ENCODE measurements at places on chromosomes 16 and 17.

DNA sequence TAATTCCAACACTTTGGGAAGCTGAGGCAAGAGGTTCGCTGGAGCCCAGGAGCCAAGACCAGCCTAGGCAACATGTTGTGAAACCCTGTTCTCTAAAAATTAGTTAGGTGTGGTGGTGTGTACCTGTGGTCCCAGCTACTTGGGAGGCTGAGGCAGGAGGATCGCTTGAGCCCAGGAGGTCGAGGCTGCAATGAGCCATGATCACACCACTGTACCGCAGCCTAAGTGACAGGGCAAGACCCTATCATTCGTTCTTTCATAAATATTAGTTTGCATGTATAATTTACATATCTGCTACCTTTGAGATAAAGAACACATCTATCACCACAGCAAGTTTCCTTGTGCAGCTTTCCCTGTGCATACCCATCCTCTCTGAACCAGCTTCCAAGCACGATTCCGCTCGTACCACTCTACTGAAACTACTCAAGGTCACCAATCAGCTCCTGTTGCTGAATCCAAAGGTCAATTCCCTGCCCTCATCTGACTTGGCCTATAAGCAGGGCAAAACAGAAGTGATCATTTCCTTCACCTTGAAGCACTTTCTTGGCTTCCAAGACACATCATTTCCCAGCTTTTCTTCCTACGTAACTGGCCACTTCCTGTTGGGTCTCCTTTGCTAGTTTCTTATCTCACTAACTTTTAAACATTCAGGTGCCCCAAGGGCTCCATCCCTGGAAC, 49.1 kb downstream of the GRB2 start:
- no peak overlapping the region for H3K4me3 ChIP-seq
- peaks cover 31% of the 10 kb centered on the region for H3K4me1 ChIP-seq
- no peak overlapping the region for H3K27ac ChIP-seq
- H3K36me3 ChIP-seq: no peaks in the 10 kb centered on the region

DNA sequence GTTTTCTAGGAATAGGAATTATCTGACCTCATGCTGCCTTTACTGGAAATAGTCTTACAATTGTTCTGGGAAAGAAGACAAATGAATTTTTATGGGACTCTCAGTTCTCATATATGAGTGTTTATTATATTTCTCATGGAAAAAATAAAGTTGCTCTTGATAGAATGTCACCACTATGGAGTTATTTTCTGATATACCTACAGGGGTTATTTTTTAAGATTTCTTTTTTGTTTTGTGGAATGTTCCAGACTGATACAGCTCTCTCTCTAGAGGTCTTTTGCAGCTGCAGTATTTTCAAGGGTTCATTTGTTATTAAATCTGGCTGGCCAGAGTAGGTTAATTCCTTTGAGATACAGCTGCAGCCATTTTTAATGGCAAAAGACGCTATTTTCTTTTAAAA, 100.7 kb downstream of the ABCA8 start:
- no peaks in the 10 kb centered on the region for H3K27me3 ChIP-seq
- H3K4me3 ChIP-seq: no peak overlapping the region
- no peak for DNase-seq
- H3K4me1 ChIP-seq: no peaks in the 10 kb centered on the region
- no peak overlapping the region for H3K27ac ChIP-seq

- H3K4me1 ChIP-seq: peaks cover 3% of the 10 kb centered on the region
- DNase-seq: peak; percentile 61
- H3K4me3 ChIP-seq: no peak overlapping the region
- H3K36me3 ChIP-seq: peaks cover 87% of the 10 kb centered on the region
These were observed 9.0 kb upstream of the SPATA32 start for GRCh38 chr17:45270828-45271418.

DNA sequence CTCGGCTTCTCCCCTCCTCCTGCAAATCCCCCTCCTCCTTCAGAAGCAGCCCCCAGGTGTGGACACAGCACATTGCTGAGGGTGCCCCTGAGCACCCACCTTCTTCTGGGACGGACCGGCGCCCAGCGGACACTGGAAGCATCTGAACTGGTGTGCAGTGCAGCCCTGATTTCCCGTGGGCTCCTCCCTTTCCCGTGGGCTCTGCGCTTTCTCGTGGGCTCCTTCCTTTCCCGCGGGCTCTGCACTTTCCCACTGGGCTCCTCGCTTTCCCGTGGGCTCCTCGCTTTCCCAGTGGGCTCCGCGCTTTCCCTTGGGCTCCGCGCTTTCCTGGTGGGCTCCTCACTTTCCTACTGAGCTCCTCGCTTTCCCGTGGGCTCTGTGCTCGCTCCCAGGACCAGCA, 32.6 kb upstream of the ACSF3 start:
- H3K27ac ChIP-seq: no peak overlapping the region
- H3K36me3 ChIP-seq: no peaks in the 10 kb centered on the region
- no peaks in the 10 kb centered on the region for H3K27me3 ChIP-seq
- no peak overlapping the region for H3K4me3 ChIP-seq
- peaks cover 15% of the 10 kb centered on the region for H3K4me1 ChIP-seq

GRCh38 chr17:1035546-1036170, 38.7 kb downstream of the TIMM22 start:
- H3K27ac ChIP-seq: no peak overlapping the region
- no peak for DNase-seq
- no peak overlapping the region for H3K4me3 ChIP-seq
- no peaks in the 10 kb centered on the region for H3K4me1 ChIP-seq

DNA sequence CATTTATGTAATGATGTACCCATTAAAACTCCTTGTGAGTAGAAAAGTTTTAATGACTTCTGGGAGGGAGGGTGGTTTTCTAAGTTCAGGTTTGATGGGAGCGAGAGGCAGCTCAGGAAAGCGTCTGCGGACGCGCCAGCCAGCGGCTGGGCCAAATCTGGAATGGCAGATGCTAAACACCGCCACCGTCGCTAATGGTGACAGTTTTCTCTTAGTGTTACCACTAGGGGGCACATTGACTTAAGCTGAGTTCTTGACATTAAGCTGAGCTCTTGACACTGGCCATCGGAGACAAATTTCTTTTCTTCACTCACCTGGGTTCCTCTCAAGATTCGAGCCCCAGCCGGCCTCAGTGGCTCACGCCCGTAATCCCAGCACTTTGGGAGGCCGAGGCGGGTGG, 6.7 kb downstream of the TRPV1 start:
- H3K4me1 ChIP-seq: no peaks in the 10 kb centered on the region
- peak; percentile 57 for DNase-seq
- H3K27me3 ChIP-seq: no peaks in the 10 kb centered on the region
- H3K27ac ChIP-seq: no peak overlapping the region

- H3K27me3 ChIP-seq: no peaks in the 10 kb centered on the region
- peaks cover 14% of the 10 kb centered on the region for H3K4me1 ChIP-seq
- no peak overlapping the region for H3K4me3 ChIP-seq
These were observed 3.6 kb downstream of the VPS9D1 start for GRCh38 chr16:89716916-89717687.

DNA sequence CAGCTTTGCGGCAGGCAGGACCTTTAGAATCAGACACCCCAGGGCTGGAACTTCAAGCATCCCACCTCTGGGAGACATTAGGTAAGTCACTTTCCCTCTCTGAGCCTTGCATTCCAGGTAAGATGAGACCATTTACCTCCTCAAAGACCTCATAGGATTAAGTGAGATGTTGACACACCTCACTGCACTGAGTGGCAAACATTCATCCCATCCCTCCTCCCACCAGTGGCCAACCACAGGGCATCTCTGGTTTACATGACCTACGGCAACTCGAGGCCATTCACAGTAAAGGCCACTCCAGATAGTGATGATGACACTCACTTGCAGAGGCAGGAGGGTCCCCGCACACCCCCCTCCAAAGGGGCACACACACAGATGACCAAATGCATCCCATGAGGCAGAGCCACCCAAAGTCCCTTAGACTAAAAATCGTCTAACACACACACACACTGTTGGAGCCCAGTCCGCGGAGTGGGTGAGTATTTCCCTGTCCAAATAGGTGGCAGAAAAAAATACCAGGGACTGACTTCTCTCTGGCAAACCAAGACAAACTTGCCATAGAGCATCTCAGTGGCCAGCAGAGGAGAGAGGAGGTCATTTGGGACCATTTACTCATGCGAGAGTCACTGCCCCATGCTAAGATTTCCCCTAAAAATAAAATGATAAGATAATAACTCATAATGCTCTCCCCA, 454.9 kb downstream of the SOX9 start:
- no peaks in the 10 kb centered on the region for H3K36me3 ChIP-seq
- DNase-seq: no peak
- H3K4me1 ChIP-seq: no peaks in the 10 kb centered on the region
- no peaks in the 10 kb centered on the region for H3K27me3 ChIP-seq
- H3K4me3 ChIP-seq: no peak overlapping the region

DNA sequence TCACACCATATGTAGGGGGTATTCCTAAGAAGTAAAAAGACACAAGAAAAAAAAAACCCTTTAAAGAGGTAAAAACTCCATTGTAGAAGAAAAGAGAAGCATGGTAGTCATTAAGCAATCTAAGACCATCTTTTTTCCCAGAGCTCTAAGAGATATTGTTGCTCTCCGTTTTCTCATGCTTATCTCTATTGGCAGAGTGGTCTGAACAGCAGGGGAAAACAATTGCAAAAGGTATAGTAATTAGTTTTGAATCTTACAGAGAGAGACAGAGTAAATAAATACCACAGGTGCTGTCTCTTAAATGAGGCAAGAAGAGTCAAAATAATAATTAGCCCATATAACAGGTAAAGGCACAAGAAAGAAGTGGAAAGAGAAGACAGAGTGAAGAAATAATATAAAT, 821.4 kb upstream of the CA10 start:
- H3K27me3 ChIP-seq: no peaks in the 10 kb centered on the region
- no peaks in the 10 kb centered on the region for H3K36me3 ChIP-seq
- no peak overlapping the region for H3K4me3 ChIP-seq
- H3K4me1 ChIP-seq: no peaks in the 10 kb centered on the region
- no peak overlapping the region for H3K27ac ChIP-seq
- DNase-seq: no peak

GRCh38 chr17:75845058-75845711, 981 bp upstream of the UNC13D start:
- DNase-seq: peak; percentile 93
- peaks cover 16% of the 10 kb centered on the region for H3K4me1 ChIP-seq
- H3K27me3 ChIP-seq: no peaks in the 10 kb centered on the region
- no peaks in the 10 kb centered on the region for H3K36me3 ChIP-seq
- peak overlapping the region; percentile 91 for H3K27ac ChIP-seq

DNA sequence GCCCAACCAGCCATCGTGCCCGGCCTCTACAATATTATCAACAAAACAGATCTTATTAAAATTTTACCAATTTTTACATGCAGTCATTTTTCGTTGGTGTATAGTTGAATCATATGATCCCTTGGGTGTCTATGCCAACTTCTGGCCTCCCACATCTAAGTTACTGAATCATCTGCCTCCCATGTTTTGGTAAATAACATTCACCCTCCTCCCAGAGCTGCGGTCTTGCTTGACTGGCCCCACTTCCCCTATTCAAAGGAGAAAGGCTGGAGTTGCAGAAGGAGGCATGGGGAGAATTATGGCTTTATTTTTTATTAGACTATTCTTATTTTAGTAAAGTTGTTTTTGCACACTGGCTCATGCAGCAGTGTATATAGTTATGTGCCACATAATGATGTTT, 18.5 kb upstream of the CCL23 start:
- no peak overlapping the region for H3K27ac ChIP-seq
- no peak overlapping the region for H3K4me3 ChIP-seq
- H3K4me1 ChIP-seq: peaks cover 3% of the 10 kb centered on the region
- H3K36me3 ChIP-seq: no peaks in the 10 kb centered on the region

- no peaks in the 10 kb centered on the region for H3K27me3 ChIP-seq
- H3K36me3 ChIP-seq: no peaks in the 10 kb centered on the region
- H3K27ac ChIP-seq: no peak overlapping the region
- no peak for DNase-seq
These were observed 168.2 kb upstream of the CACNG3 start for GRCh38 chr16:24087891-24088410.

Data from Peyer's patch (tissue), 4 donors.